ENCODE measurements at places on chromosomes 12 and 14.

DNA sequence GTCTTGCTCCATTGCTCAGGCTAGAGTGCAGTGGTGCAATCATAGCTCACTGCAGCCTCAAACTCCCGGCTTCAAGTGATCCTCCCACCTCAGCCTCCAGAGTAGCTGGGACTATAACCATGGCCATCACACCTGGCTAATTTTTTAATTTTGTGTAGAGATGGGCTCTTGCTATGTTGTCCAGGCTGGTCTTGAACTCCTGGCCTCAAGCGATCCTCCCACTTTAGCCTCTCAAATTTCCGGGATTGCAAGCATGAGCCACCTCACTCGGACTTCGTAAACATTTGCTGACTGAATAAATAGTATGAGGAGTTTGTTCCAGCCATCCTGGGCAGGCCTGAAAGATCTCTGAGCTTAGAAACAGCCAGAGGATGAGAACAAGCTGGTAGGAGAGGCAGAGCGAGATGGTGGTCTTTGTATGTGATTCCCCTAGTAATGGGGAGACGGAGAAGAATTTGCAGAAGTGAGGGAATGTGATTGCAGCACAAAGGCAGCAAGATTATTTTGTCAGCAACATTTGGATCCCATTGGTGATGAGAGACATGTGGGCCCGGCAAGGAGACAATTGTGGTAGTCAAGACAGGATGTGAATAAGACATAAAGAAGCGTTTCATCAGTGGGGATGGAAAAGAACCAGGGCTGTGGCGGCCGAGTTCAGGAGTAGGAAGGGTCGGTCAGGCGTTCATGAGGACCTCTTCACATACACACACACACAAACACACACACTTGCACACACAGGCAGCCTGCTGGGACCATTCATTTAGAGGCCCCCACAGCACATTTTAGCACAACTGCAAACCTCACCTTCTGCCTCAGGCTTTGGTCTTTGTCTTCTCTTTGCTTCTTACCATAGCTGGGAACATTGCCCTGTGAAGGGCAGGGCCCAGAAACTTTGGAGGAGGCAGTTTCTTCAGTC is 155.5 kb downstream of the ZFP36L1 start:
- DNase-seq: no peak

- DNase-seq: no peak
Measured at GRCh38 chr14:20692116-20692751, 3.7 kb downstream of the ANG start.

GRCh38 chr12:39989501-39989900 is 116.4 kb downstream of the SLC2A13 start:
- DNase-seq: no peak

DNA sequence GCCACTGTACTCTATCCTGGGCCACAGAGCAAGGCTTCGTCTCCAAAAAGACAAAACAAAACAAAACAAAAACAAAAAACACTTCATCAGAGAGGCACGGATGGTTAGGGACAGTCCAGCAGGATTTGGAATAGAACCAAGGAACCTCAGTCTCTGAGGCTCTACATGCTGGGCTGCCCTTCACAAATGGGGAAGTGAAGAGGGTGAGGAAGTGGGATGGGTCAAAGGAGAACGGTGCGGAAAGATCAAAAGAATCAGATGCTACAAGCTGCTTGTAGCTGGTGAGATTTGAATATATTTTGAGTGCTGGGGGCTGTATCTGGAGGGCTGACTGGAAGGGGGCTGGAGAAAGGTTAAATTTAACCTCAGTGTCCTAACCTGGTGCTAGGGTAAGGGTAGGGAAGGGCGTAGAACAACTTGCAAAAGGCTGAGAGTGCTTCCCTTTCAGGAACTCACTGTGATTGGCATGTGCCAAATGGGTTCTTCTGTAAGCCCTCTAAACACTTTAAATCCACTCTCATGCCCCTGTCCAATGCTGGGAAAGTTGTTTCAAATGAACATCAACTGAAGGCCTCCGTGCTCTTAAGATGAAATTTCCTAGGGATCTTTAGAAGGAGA is 4.6 kb downstream of the FOXJ2 start:
- DNase-seq: no peak

GRCh38 chr12:21350975-21351374 is 16.3 kb upstream of the SLCO1A2 start:
- no peak for DNase-seq

DNA sequence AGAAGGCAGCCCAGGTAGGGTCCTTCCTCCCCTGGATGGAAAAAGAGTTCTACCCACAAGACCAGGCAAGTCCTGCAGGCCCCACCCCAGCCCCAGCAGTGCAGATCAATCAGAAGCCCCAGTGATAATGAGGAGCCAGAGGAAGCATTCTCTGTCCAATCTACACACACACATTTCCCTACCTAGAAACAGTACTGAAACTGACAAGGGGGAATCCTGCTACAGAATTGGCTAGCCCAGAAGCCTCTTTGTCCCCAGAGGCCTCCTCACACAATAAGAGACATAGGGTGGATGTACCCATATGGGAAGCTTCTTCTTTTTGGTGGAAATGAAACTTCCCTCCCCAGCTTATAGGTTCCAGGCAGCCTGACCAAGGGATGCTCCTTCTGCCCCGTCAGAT is 9.9 kb downstream of the FSCB start:
- DNase-seq: no peak

DNA sequence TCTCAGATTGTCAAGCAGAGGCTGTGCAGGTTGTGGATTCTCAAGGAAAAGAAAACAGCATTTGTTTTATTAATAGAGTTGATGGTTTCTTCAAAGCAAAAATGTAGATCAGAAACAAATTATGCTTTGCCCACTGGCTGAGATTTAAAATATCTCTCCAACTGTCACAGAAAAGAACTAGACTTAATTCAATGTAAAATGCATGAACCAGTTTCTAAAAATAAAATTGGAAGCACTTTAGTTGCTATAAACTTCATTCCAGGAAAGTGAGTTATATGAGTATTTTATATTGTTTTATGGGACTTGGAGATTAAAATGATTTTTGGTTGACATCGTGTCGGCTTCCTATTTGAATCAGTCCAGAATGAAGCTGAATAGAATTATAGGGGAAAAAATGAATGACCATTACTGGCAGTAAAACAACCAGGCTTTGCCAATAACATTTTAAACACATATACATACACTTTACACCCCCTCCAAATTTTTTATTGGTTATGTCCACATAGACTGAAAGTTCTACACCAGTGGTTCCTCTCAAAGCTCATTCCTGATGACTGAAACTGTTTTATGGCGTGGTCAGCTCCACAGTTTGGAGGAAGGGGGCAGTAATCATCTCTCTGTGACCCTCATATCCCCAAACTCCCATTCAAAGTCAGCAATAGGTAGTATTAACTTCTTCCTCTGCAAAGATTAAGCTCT is 55.5 kb upstream of the DAAM1 start:
- DNase-seq: no peak

GRCh38 chr14:101056446-101056845 is 152.9 kb upstream of the RTL1 start:
- DNase-seq: no peak

DNA sequence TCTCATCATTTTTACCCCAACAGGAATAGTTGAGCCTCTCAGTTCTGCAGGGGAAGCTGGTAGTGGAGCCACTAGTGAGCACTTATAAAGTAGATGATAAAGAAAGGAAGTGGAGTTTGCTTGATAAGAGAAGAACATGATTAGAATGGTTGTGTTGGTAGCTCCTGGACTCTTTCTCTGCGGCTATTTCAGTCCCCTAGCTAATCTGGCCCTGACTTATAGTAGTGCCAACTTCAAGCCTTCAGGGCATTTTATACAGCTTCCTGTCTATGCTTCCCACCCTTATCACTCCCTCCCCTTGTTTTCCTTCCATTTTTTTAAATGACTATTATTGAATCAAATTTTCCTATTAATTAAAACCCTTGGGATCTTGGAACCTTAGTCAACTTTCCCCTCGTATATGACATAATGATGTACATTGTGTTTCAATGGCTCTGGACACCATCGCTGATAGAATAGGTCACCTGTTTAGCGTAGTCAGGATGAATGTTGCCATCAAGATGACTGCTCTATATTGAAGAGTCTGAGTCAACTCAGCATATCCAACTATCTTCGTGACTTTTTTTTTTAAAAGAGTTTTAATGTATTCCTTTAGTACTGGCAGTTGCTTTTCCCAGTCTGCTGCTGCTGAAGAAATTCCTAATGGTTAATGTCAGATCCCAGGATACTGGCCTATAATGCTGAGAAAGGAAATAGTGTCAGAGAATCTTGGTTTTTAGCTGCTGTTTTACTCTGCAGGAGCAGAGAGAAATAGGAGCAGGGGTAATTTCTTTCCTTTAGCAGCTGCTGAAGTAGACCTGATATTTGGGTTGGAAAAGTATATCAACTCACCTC is 16.2 kb upstream of the PCNX1 start:
- no peak for DNase-seq

DNA sequence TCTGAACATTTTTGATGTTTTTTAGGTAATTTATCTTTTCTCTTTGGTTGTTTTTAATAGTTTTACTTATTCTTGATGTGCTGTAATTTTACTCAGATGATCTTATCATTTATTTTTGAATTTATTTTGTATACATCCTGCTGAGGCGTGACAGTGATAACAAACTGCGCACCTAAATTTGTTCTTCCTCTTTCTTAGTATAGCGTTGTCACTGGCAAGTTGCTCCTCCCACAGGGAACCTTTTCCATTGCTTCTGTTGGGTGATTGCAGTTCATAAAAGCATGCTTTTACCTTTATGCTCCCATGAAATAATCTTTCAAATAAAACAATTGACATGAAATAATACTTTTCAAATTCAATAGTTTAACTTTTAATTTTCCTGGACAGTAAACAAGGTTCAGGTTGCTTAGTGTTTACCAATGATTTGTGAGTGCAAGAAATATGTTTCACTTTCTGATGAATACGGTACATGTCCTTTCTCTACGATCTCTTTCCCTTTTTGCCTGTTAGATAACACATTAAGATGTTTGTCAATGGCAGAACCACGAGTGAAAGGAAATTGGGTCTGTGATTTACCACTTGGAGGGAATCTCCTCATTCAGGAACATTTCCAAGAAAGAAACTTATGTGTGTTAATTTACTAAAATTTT is 223.3 kb downstream of the CCDC91 start:
- DNase-seq: no peak

DNA sequence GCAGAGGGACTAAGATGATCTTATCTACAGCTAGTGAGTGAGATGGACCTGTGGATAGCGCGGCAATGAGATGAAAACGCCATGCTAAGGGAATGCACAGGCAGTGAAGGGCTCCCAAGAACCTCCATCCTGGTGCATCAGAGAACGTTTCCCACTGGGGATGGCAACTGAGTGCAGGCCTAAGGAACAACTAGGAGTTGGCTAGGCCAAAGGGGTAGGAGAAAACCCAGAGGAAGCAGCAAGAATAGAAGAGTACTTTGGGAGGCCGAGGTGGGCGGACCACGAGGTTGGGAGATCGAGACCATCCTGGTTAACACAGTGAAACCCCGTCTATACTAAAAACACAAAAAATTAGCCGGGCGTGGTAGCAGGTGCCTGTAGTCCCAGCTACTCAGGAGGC is 24.6 kb upstream of the BATF start:
- no peak for DNase-seq

DNA sequence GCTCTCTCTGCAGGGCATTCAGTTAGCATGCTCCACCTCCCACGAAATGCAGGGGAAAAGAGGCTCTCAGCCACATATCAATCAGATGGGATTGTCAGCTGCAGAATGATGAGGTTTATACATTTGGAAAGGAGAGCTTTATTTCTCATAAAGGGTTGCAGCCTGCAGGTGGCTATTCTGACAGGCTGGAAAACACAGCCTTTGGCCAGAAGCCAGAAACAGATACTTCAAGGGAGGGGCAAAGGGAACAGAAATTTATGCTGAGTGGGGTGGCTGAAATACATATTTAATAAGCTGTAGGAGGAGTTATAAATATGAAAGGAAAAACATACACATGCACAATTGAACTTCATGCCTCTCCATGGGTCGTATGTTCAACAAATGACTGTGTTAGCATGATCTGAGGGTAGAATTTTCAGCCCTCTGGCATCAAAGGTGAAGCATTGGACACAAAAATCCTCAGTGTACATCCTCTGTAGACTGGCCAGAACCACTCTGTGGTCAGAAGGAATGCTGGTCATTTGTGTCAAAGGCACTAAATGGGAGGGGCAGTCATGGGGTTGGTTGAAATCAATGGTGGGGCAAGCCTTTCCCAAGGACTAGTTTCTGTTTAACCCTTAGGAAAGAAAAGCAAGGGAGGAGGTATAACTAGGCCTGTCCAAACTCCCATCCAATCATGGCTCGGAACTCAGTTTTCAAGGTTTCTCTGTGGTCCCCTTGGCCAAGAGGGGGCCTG is 62.4 kb downstream of the TMX1 start:
- no peak for DNase-seq

DNA sequence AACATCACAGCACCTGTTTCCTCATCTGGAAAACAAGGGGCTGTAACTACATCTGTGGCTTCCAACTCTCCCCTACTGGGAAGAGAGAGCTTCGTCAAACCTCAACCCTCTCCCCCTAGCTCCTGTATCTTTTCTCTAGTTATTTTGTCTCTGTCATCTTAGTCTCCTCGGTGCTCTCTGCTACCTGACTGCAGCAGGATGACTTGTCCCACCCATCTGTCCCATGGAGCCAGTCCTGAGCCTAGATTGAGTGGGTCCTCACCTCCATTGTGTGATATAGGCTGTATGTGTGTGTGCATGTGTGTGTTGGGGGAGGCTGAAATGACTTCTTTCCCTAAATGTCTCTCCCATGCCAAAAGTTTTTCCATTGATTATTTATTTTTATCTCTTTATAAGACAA is 177.3 kb downstream of the EMP1 start:
- DNase-seq: no peak

DNA sequence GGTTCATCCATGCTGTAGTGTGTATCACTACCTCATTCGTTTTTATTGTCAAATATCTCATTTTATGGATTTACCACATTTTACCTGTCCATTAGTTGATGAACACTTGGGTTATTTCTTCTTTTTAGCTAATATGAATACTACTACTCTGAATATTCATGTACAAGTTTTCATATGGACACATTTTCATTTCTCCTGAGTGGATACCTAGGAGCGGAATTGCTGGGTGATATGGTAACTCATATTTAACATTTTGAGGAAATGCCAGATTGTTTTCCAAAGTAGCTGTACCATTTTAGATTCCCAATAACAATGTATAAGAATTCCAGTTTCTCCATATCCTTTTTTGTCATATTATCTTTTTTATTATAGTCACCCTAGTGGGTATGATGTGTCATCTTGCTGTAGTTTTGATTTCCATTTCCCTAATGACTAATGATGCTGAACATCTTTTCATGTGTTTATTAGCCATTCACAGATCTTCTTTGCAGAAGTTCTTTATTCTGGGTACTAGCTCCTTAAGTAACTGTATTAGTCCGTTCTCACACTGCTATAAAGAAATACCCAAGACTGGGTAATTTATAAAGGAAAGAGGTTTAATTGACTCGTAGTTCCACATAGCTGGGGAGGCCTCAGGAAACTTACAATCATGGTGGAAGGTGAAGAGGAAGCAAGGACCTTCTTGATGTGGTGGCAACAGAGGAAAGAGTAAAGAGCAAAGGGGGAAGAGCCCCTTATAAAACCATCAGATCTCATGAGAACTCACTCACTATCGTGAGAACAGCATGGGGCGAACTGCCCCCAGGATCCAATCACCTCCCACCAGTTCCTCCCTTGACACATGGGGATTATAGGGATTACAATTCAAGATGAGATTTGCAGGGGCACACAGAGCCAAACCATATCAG is 11.9 kb downstream of the NRDE2 start:
- no peak for DNase-seq
